ENCODE measurements at places on chromosomes 4 and X.

DNA sequence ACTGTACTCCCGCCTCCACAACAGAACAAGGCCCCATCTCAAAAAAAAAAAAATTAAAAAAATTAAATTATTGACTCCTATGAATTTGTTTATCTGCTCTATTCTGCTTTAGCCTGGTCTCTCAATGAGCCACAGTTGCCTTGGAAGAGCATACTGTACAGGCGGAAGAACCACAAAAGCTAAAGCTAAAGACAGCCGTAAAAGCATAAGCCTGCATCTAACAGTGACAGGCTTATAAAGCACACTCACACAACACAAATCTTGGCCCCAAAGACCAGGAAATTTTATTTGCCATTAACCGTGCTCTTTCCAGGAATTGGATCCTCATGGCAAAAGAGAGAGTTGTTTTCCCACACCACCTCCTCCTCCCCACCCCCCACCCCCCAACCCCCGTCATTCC lies 53.5 kb upstream of the KLF3 start:
- no peak for DNase-seq

- DNase-seq: no peak
Observed at GRCh38 chr4:42216664-42217063, 64.2 kb upstream of the BEND4 start.

GRCh38 chr4:1330761-1331590 lies 16.0 kb upstream of the UVSSA start:
- no peak for DNase-seq

- no peak for DNase-seq
Observed at GRCh38 chrX:74814681-74815080, 110.6 kb downstream of the NEXMIF start.

DNA sequence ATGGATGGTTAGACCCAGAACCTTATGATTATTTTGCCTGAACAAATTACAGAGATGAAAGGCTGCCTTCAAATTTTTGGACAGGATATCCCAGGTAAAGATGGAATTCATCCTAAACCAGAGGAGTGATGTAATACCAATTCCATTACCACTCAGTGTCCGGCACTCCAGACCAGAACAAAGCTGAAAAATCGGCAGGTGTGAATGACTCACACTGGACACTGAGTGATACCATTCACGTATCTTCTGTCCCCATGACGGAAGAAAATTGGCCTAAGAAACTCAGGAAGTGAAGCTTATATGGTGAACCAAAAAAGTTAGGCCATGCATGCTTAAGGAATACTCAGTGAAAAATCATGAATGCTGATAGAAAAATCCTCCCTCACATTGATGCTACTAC lies 34.5 kb downstream of the PALLD start:
- no peak for DNase-seq

- no peak for DNase-seq
Observed at GRCh38 chrX:19735244-19735643, 152.2 kb downstream of the SH3KBP1 start.

DNA sequence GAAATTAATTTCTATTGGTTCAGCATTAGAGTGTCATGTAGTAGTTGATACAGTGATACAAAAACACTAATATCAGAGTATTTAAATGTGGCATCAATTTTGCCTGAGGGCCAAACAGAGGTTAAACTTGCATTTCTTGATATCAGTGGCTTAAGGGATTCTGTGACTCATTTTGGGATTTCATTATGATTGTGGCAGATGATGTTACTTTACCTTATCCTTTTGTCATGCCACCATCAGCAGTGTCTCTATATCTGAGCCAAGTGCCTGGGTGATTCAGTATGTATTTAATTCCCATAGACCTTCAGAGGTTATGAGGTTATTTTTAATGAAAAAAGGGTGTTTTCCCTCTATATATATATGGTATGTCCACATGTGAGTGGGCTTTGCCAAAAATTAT lies 582.9 kb downstream of the ADGRL3 start:
- no peak for DNase-seq

DNA sequence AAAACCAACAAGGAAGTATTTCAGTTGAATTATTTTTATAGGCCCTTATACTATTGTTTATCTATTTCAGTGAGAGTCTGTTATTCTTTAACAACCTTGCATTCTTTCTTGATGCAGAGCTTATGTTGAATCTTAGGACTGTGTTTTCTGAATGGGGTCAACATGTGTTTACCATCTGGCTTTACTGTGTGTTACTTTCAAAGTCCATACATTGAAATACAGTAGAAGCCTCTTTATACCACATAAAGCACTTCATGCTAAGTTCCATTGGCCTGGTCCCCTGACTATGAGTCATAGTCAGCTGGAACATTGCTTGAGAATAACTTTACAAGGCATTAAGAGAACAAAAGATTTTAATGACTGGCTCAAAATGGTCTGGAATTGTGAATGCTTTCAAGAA lies 152.6 kb downstream of the GASK1B start:
- DNase-seq: peak; percentile 6

- no peak for DNase-seq
Observed at GRCh38 chrX:150044556-150044955, 106.3 kb upstream of the EOLA2 start.

GRCh38 chr4:113921089-113921794 lies 58.2 kb downstream of the ARSJ start:
- DNase-seq: no peak

DNA sequence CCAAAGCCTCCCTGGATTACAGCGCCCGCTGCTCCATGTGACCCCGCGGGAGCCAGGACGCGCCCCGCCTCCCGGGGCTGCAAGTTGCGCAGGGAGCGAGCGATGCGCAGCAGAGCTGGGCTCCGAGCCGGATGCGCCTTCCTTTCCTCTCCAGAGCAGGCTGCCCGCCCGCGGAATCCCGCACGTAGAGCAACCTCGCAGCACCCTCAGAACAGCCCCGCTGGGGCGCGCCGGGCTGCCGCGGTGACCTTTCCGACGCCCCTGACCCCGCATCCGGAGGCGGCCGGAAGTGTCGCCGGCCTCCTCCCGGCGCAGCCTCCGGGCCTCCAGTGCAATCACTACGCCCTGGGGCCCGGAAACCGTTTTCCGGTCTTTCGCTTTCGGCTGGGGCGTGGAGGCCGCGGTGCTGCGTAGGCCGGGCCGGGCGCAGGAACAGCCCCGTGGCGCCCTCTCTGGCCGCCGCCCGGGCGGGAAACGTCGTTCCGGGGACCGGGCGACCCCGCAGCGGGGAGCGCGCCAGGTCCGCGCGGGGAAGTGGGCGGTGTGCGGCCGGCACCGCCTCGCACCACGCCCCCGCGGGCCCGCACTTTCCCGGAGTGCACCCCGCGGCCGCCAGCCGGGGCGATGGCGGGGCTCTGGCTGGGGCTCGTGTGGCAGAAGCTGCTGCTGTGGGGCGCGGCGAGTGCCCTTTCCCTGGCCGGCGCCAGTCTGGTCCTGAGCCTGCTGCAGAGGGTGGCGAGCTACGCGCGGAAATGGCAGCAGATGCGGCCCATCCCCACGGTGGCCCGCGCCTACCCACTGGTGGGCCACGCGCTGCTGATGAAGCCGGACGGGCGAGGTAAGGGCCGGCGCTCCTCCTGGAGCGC lies at the start of gene CYP4V2:
Gene CYP4V2 (plus strand): TSS at position 368 of the 866 bp plus-strand sequence. CDS start 257 bp downstream, at position 625.
- DNase-seq: peak; percentile 85

DNA sequence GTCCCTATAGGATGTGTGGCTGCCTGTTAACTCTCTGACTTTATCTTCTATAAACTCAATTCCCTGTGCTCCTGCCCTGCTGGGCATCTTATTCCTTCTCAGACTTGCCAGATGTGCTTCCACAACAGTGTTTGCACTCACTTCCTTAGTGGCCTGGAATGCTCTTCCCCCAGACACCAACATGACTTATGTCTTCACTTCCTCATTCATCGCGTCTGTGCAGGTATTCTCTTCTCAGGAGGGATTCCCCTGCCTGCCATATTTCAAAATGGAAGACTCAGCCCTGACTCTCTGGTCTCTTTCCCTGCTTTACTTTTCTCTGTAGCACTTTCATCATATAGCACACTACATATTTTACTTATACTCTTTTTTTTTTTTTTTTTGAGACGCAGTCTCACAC lies 344.0 kb downstream of the CENPC start:
- no peak for DNase-seq

- DNase-seq: no peak
Observed at GRCh38 chr4:660401-660800, 13.7 kb downstream of the ATP5ME start.

GRCh38 chr4:142696334-142697122 lies 149.6 kb downstream of the INPP4B start:
- no peak for DNase-seq

DNA sequence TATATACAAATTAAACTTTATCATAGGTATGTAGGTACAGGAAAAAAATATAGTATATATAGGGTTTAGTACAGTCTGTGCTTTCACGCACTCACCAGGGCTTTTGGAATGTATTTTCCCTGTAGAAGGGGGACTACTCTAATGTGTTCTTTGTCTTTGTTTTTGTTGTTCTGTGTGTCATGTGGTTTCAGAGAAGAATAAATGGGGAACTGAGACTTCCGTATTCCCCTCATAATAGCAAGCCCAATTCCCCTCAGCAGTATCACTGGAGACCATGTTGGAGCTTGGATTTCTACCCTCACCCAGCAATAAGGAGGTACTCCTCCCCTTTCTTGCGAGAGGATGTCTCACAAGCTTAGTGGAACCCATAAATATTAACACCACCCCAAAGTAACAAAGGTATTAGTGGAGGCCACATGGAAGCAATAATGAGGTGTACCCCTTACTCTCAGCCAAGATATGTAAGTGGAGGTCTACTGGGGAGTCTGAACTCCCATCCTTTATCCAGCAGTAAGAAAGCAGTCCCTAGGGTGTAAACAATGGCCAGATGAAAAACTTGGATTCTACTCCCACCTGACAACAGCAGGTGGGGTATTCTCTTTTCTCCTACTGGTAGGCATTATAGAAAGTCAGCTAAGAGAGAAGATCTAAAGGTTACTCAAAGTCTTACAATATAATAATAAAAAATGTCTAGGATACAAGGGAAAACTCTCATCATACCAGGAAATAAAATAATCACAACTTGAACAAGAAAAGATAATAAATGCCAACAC lies 805.4 kb upstream of the GALNTL6 start:
- DNase-seq: no peak

DNA sequence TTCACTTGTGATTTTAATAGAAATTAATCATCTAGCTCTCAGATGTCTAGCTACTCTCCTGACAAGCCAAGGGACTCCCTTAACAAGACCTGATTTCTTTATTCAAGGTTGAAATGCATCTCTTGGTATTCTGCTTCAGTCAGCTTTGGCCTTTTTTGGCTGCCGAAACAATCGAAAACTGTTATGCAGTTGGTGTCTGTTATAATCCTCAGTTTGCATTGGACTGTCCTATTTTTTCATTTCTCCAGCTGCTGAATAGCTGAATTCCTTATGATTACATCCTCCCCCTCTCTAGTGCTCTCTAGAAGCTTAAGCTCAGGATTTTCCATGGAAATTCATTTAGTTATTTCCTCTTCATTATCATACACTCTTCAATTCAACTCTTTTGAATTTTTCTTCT lies 177.2 kb downstream of the TRIML1 start:
- DNase-seq: no peak

DNA sequence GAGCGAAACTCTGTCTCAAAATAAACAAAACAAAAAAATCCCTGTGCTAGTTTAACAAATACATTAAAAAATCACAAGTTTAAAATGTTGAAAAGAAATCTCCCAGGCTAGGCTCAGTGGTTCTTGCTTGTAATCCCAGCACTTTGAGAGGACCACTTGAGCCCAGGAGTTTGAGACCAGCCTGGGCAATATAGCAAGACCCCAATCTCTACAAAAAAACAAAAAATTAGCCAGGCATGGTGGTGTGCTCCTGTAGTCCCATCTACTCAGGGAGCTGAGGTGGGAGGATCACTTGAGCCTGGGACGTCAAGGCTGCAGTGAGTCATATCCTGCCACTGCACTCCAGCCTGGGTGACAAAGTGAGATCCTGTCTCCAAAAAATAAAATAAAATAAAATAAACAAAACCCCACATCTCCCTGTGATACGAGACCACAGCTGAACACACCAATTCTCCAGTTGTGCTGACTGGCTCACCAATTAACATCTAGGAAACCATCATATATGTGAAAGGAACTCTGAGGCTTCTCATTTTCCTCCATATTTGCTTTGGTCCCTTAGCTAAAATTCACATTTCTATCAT lies 7.3 kb downstream of the RPS4X start:
- DNase-seq: no peak

DNA sequence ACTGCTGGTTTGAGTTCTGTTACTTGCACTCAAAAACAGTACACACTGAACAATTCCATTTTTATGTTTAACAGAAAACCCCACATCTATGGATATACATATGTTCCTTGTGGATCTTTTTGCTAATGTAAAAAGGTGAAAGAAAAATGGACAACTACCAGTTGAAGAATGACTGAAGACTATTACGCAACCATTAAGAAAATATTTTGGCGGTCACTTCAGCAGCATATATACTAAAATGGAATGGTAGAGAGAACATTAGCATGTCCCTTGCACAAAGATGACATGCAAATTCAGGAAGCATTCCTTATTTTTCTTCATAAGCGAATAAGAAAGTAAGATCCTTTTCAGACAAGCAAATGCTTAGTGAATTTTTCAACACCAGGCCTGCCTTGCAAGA lies 84.6 kb upstream of the FMR1 start:
- DNase-seq: no peak

DNA sequence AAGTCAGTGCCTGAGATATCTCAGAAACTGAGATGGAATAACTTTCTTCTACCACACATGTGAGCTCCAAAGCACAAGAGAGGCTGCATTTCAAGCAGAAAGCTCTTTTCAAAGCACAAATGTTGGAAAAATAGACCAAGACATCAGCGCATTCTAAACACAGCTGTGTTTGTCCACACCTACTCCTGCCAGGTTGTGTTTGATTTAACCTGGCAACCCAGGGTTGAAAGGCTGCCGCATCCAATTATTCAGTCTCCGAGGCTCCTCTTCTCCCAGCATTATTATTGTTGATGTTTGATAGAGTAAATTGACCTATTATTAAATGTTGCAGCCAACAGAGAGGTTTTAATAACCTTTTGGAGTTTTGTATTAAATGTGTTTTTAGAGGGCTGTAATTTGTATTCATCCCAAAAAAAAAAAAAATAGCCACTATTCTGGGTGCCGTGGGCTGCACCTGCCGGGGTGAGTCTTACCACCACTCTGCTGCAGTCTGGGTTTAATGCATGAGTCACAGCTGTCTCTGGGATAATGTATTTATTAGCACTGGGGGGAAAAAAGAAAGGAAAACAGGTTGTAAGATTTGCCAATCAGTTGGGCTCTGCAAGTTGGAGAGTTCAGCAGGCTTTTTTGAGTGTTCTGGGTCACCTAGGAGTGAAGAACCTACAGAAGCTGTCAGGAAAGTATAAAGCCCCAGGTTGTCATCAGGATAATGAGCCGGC lies 105.2 kb upstream of the NOCT start:
- no peak for DNase-seq

DNA sequence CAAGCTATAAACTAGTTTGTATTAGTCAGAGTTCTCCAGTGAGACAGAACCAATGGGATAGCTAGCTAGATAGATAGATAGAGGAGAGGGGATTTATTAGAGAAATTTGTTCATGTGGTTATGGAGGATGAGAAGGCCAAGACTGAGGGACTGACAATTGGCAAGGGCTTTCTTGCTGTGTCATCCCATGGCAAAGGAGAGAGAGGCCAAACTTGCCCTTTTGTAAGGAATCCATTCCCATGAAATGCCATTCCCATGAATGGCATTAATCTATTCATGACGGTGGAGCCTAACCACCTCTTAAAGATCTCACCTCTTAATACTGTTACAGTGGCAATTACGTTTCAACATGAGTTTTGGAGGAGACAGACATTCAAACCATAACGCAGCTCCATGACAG lies 58.1 kb downstream of the LINC00632 start:
- no peak for DNase-seq

Data from erythroblast (primary cell).